Cardiac atrium fibroblast (primary cell): ENCODE measurements at places on chromosomes 6 and 20. TPM values are rescaled to one million over a fixed set of nuclear protein-coding genes. Genes with fewer than 3 reads are reported as not detected.

Gene RPL7L1
- 95.1 and 98.3 TPM in 2 replicates for total RNA-seq

Gene DLGAP4
- total RNA-seq = 14.6 and 26.7 TPM in 2 replicates

Gene CPNE5
- total RNA-seq = under 0.01 and 1.1 TPM in 2 replicates

Gene RNF144B
- total RNA-seq = 0.72 and 3.2 TPM in 2 replicates

Gene C4B
- total RNA-seq = 6.0 TPM in 2 replicates

Gene MYLK2
- under 0.01 TPM in 1 of 2 replicates, not detected in the other for total RNA-seq

Gene SLC25A27
- 0.90 and 2.3 TPM in 2 replicates for total RNA-seq

Gene TENT5A
- total RNA-seq = 5.2 and 11.7 TPM in 2 replicates

Gene TRERF1
- total RNA-seq = 2.5 and 2.9 TPM in 2 replicates

Gene TTLL9
- total RNA-seq = 0.18 TPM in 1 of 2 replicates, not detected in the other

Gene ABHD16B
- not detected in 2 replicates for total RNA-seq

Gene RAB32
- 67.9 and 78.9 TPM in 2 replicates for total RNA-seq

Gene LAMA2
- total RNA-seq = 214 and 220 TPM in 2 replicates

Gene RHAG
- not detected in 2 replicates for total RNA-seq

Gene VWA7
- under 0.01 TPM in 1 of 2 replicates, not detected in the other for total RNA-seq

Gene EPPIN
- total RNA-seq = not detected in 2 replicates

Gene POPDC3
- total RNA-seq = 6.0 TPM in 1 of 2 replicates, not detected in the other
